Stimulated activated naive B cell treated with anti-CD40 and anti-IgM and Interleukin-4, amounts not matched to agents 10 μg/mL and 1 μg/mL and 100 μg/mL, for 72 hours (primary cell): ENCODE measurements at places on chromosomes 1 and 21.

GRCh38 chr1:240491156-240491555 lies 120.8 kb downstream of the GREM2 start:
- DNase-seq: no peak

DNA sequence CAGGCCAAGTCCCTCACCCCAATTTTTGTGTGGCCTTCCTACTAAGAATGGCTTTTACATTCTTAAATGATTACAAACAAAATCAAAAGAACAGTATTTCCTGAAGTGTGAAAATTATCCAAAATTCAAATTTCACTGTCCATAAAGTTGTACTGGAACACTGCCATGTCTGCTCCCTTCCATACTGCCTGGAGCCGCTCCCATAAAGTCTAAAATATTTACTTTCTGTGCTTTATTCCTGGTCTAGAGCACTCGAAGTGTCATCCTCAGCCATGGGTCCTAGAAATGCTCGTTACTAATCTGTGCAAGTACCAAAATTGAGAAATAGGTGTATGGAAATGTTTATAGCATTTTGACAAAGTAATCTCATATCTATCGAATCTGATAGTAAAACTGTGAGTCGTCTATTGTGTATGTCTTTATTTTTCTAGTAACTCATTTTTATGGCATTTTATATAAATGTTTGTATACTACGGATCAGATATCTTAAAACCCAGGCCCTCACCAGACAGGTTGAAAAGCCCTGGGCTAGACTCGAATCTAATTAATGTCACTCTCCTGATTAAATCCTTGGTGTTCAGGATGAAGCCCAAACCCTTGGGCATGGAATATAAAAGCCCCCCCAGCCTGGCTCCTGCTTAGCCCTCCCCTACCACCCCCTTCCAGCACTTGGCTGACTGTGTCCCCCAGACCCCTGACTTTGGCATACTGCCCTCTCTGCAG lies 4.9 kb downstream of the LBR start:
- DNase-seq: no peak

DNA sequence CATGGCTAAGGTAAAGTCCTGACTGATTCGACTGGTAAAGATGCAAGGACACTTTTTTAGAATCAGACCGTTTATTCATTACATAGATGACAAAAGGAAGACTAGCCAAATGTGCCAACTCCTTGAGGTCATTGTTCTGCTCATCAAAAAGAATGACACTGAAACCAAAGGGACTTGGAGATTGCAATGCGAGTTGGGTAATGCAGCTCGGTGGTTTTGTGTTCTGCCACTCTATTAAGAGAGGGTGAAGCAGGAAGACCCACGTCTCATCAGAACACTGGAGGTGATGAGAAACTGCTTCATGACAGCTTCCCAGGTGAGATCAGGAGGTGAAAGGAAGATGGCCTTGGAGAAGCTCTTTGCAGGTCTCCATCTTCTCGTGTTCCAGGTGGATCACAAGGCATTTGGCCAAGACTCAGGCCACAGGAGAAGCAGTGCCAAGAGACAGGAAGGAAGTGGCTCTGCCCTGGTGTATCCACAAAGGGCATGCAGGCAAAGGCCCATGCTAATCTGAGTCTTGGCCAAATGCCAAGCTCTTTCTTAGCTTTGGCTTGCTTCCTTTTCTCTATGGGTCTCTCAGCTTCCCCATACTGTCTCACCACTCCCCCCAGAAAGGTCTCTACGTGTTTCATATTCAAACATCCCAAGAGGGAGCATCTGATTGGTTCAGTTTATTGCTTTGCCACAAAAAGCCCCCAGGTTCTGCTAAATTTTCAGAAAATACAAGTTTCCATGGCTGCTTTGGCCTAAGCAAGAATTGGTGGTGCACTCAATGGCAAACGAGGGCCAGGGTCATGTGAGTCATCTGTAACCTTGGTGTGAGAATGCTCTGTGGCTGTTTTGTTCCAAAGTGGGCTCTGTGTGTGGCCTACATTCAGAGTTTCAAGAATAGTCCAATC lies 5.7 kb upstream of the CCT8 start:
- peak; percentile 74 for DNase-seq

GRCh38 chr1:37723072-37723389 lies 30.7 kb downstream of the CDCA8 start:
- no peak for DNase-seq

DNA sequence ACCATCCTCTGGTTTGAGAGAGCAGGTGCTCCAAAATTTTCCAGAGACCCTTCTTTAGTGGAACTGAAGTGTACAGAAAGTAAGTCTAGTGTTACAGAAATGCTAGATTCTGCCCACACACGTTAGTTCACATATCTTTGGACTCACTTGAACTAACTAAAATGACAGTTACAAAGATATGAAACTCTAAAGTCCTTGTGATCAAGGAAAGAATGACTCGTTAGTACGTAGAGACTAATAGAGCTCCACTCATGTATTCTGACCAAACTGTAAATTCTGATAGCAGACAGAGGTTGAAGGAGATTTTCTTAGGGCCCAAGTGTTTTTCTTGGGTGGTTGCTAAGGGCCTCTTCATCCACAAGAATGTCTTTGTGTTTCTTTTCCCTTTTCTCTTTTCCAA lies 491.5 kb upstream of the B3GALT2 start:
- no peak for DNase-seq

GRCh38 chr1:210696709-210697108 lies 368.0 kb downstream of the HHAT start:
- DNase-seq: no peak

DNA sequence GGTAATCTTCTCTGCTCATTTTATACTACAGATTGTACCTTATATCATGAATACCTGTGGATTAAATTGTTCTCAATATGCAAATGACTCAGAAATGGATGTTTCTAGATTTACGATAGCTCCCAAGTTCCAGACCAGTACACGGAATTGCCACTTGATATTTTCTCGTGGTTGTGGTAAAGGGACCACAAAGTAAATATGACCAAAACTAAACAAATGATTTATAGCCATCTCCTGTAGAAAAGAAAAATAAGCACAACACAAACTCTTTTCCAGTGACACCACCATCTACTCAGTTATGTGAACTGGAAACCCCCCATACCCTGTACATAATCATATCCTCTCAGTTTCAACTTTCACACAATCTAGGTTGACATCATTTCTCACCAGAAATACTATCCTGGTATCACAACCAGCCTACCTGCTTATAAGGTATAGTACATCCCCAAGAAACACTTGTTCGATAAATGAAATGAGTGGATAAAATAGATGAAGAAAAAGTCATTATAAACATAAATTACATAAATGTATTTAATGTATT lies 172.3 kb downstream of the ADGRL4 start:
- no peak for DNase-seq

DNA sequence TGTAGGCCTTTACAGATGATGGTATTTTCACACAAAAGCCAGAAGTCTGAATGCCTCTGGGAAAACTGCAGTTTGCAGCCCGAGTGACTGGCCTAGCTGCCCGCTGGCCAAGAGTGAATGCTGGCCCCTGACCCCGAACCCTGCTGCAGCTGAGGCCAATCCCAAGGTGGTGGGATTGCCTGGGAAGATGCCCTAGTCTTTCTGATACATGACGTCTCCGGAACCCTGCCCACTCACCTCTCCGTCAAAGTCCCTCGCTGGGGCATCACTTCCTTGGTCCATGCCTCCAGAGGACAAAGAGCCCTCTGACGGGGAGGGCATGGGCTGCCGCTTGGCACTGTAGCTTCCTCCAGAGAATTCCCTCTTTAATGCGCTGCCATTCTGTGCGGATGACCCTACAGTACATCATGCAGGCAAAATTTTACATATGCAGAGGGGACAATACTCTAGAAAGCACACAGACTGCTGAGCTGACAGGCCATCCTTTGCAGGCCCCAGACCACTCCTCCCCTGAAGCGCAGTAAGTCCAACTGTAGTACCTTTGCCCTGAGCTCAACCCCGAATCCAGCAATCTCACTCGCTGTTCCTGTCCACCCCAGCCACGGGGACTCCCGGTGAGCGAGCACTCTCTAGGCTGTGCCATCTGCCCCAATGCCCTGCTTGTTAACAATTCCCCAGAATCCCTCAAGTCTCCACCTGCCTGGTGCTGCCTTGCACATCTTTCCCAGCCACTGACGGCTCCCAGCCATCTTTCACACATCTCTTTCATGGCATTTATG lies 54.7 kb downstream of the COQ8A start:
- DNase-seq: no peak

DNA sequence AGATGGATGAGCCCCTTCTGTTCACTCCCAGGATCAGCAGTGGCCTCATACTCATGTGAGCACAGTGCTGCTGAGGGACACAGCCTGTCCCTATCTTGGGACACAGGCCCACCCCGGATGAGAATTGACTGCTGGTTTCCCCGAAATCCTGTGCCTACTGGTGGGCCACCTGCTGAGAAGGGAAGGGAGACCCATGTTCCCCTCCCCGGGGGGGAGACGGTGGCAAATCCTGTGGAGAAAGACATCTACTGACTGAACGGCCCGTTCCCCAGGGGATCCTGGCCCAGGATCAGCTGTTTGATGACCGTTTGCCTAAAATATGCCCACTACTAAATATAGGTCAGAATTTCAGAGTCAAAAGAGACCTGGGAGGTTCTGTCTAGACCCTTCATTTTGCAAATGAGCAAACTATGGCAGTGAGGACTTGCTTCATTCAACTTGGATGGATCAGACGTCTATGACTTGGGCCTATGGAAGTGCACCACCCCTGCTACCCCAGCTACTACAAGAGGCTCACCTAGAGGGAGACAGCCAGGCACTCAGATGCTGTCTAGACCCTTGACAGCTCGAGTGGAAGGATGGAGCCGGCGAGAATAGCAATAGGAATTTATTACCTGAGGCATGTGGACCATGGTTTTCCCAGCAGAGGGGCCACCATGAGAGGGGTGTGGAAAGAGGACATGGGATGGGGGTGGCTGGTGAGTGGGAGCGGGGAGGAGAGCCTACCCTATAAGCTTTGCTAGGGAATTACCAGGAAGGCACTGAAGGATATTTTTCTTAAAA lies 15.6 kb upstream of the THEMIS2 start:
- DNase-seq: no peak

GRCh38 chr1:167627615-167627864 lies 2.5 kb upstream of the RCSD1 start:
- no peak for DNase-seq

GRCh38 chr1:212951947-212952640 lies 1.8 kb downstream of the VASH2 start:
- no peak for DNase-seq

DNA sequence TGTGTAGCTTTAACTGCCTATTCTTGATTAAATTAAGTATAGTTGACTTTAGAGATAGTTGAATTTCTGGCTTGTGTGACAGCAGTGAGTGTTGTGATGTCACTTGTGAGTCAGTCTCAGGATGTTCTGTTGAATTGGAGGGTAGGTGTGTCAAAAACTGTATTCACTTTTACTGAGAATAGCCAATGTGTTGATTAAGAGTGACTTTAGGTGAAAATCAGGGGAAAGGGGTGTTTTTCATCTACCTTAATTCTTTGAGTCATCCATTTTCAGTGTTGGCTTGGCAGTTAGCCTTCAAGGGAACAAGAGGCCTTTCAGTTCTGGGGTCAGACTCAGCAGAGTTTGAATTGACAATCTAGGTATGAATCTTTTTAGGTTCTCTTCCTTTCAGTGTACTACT lies 75.9 kb downstream of the CDC14A start:
- DNase-seq: no peak

GRCh38 chr1:19405195-19405760 lies 80.1 kb downstream of the CAPZB start:
- no peak for DNase-seq

GRCh38 chr1:7019510-7019909 lies 234.3 kb downstream of the CAMTA1 start:
- DNase-seq: no peak

DNA sequence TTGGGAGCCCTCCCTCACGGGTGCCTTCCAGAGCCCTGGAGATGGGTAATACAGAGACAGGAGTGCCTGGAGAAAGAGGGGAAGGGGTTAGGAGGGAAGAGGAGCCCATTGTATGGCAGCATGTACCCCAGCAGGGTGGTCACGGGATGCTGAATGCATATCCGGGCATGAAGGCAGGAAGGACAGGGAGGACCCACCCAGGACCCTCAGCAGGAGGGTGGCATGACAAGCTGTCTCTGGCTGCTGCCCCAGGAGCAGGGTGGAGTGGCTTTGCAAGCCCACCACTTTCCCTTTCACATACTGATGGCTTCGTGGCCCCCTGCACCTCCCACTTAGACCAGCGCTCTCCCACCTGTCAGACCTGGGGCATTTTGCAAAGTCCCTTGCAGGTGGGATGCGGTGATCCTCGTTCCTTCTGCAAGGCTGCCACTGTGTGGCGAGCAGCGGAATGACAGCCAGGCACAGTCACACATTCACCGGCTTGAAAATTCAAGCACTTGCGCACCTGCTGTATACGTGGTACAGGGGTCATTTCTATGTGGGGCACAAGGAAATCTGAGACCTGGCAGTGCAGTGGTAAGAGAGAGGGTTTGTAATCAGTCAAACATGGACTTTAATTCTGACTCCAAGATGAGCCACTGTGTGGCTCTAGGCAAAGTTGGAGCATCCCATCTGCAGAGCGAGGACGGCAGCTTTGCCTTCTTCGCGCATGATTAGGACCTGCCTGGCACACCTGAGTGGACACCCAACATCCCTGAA lies 53.2 kb upstream of the TMEM51 start:
- DNase-seq: peak; percentile 23

- DNase-seq: no peak
Observed at GRCh38 chr1:93576346-93576745, 105.3 kb downstream of the BCAR3 start.

GRCh38 chr1:28507646-28508434 lies 2.0 kb downstream of the RCC1 start:
- no peak for DNase-seq

GRCh38 chr1:172002725-172003345 lies 161.5 kb downstream of the DNM3 start:
- DNase-seq: peak; percentile 9

DNA sequence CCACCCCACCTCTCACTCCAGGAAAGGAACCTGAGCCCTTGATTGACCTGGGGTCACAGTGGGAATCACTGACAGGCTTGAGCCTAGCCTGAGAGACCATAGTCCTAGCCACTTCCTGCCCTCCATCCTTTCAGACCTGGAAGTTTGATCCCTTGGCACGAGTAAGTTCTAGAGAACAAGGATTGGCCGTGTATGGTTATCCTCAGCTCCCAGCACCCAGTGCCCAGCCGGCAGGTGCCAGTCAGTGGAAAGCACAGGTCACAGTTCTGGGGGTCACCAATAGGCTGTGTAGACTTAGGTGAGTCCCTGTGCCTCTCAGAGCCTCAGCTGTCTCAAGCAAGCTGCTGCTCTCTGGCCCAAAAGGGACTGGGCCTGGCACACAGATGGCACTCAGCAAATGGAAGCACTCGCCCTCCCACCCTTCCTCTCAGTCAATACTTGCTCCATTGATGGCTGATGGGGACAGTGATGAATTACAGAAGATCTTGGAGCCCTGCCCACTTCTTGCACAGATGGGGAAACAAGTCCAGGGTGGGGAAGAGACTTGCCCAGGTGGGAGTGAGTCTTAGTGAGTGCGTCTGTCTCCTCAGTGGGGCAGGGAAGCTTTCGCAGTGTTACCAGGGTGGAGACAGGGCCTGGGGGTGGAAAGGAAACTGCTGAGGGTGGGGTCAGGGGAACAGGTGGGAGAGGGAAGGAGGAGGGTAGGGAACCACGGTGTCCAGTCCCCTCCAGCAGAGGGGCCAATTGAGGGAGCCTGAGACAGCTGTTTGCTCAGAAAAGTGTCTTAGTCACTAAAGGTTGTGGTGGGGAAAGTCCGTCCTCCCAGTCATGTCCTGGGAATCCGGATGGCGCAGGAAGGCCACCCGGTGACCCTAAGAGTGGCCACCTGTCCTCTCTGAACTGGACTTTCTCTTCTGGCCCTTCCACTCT lies 2.6 kb upstream of the KCNQ4 start:
- DNase-seq: no peak
